Activated CD4-positive, alpha-beta T cell treated with anti-CD3 and anti-CD28 coated beads, Interleukin-2, amount 10 ng/mL, durations not matched to agents 7 days and 5 days (primary cell): ENCODE measurements at places on chromosomes 5 and 9.

DNA sequence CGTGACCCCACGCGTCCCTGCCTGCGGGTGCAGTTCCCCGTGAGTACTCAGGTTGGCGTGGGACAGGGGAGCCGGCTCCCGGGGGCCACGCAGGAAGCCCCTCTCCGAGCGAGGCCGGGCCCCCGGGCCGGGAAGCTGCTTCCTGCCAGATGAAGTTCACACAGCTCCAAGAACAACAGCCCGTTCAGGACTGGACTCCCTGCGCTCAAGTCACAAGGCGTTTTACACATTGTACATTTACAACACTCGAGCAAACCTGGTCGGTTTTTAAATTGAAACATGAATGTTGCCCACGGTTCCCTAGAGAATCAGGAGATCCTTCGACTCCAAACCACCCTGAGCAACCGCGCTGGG is 22.4 kb downstream of the SLC9A3 start:
- no peak for DNase-seq

DNA sequence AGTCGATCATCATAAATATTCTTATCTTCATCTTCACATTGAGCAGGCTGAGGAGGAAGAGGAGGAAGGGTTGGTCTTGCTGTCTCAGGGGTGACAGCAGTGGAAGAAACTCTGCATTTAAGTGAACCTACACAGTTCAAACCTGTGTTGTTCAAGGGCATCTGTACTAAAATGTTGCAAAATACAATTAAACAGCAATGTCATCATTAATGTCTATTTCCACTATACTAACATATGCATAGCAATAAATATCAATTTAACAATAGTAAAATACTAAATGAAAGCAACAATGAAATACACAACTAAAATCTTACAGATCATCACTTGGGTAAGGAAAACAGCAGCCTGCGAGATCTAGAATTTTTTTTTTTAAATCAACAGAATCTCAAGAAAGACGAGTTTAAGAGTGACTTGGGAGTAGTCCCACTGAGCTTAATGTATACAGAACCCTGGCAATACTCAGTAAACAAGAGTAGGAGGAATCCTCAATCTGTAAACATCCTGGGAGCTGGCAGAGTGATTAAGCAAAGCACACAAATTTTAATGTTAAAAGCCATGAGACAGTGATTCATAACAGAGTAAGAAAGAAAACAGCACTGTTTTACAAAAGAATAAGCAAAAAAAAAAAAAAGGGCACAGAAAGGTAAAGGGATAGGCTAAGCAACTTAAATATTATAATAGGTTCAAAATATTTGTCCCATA is 10.0 kb downstream of the HOMER1 start:
- DNase-seq = no peak

DNA sequence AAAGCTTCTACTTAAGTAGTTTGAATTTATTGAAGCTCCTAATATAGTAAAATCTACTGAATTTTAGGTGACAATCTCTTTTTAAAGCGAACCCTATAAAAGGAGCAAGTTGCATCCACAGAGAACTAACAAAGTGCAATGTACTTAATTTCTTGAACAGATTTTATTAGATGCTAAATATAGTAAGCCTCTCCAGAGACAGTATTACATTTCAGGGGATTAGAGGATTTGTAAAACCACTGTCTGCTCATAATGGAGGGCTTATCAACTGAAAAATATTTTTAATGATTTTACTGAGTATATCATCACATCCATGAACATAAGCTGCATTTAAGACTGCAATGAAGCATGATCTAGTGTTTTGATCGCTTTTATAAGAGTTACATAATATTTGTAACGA is 230.0 kb upstream of the EFNA5 start:
- no peak for DNase-seq

GRCh38 chr5:54908774-54909525 is 76.4 kb downstream of the ESM1 start:
- no peak for DNase-seq

- no peak for DNase-seq
Measured at GRCh38 chr9:126373241-126373640, 46.6 kb downstream of the MVB12B start.

GRCh38 chr5:173659423-173659822 is 43.0 kb upstream of the BOD1 start:
- DNase-seq = no peak

DNA sequence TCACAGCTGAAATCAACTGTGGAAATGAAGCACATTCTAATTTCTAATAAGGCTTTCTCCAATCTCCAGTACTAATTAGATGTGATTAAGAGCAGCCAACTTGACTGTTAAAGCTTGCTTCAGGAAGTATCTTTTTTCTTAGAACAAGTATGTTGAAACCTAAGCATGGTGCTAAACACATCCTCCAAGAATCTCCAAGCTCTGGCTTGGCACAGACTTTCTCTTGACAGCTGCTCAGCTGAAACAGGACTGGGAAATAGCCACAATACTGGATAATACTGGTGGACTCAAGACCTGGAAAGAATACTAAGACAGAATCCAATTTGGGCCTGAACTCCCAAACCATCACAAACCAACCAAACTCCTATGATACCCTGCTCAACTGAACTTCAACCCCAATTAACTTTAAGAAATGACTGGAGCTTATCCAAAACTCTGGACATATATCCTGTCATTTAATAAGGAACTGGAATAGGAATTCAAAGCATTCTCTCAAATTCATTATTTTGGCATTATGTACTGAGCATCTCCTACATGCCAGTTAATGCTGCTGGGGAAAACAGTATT is 16.2 kb downstream of the PRKAA1 start:
- DNase-seq = no peak
